ENCODE measurements at places on chromosomes 3 and 15.

- DNase-seq: no peak
Measured at GRCh38 chr15:50124631-50125030, 5.6 kb upstream of the ATP8B4 start.

DNA sequence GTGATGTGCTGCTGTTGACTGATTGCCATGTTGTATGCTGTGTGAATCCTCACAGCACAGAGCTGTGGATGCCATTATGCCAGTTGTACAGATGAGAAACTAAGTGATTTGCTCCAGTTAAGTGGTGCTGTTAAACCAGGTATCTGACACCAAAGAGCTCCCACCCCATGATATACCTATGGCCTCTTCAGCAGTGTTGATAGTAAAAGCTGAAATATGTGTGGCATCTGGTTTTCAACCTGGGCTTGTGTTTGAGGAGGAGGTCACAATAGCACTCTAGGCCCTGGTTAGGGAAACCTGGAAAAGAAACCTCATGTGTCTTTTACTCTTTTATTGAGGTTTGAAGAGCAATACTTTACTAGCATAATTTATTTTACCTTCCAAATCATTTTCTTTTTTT lies 21.4 kb downstream of the RAD54L2 start:
- no peak for DNase-seq

GRCh38 chr3:58021962-58022361 lies 13.7 kb downstream of the FLNB start:
- no peak for DNase-seq

GRCh38 chr3:27591312-27592210 lies 107.4 kb upstream of the SLC4A7 start:
- DNase-seq: peak; percentile 23

DNA sequence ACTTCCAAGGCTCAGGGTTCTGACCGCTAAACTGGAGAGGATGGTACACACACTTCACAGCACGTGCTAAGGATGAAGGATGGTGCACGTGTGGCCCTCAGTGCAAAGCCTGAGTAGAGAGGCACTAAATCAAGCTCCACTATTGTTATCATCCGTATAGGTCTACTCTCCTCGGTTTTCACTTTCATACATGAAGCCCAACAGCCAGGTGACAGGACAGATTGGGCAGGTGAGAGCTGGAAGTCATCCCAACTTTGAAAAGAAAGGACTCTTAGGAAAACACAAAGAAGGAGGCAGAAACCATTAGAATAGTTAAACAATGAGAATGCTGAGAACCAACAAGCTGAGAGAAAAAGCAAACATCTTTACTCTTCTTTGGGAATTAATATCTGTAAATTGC lies 21.1 kb downstream of the MAGI1 start:
- no peak for DNase-seq

DNA sequence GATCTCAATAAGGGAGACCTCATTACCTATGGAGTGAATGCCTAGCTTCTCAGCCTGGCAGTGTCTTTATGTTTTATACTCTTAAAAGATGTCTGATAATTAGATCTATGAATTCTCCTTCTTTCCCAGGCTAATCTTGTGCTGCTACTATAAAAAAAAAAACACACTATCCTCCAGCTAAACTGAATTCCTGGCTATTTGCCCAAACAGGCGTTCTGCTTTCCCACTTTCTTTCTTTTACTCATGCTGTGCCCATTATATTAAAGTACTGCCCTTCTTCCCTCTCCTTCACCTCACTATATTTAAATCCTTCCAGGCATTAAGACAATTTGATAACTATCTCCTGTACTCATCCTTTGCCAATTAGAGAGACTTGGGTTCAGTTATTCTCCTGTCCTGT lies 1134.9 kb downstream of the ROBO2 start:
- no peak for DNase-seq

GRCh38 chr3:174710612-174711011 lies 148.5 kb upstream of the NAALADL2 start:
- DNase-seq: no peak
